ENCODE measurements at places on chromosomes 5 and 9.

GRCh38 chr5:11459716-11460115 is 444.5 kb downstream of the CTNND2 start:
- DNase-seq: no peak

GRCh38 chr9:131122158-131122557 is 3.2 kb upstream of the NUP214 start:
- DNase-seq: no peak

GRCh38 chr9:93810028-93810971 is 144.9 kb downstream of the BARX1 start:
- no peak for DNase-seq

DNA sequence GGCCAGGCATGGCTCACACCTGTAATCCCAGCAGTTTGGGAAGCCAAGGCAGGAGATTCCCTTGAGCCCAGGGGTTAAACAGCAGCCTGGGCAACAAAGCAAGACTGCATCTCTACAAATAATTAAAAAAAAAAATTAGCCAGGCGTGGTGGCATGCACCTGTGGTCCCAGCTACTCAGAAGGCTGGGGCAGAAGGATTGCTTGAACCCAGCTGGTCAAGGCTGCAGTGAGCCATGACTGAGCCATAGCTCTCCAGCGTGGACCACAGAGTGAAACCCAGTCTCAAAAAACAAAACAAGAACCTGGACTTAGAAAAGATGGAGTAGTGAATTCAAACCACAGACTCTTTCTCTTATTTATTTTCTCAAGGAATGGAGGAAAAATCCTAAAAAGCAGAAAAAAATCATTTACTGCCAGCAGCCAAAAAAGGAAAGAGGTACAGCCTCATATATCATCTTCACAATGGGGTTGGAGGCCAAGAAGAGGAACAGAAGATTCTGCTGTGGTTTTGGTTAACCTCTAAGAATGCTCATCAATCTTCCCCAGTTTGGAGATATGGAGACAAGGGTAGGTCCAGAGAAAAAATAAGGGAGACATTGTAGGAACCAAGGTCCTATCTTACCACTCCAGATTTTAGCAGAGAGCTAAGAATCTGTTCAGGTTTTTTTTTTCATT is 40.0 kb upstream of the MYO10 start:
- no peak for DNase-seq

- no peak for DNase-seq
Observed at GRCh38 chr9:130911254-130912049, 14.8 kb upstream of the QRFP start.

- no peak for DNase-seq
Observed at GRCh38 chr9:129459547-129460322, 161.2 kb downstream of the C9orf50 start.

- DNase-seq: no peak
Observed at GRCh38 chr5:115920171-115920725, 42.0 kb upstream of the LVRN start.

DNA sequence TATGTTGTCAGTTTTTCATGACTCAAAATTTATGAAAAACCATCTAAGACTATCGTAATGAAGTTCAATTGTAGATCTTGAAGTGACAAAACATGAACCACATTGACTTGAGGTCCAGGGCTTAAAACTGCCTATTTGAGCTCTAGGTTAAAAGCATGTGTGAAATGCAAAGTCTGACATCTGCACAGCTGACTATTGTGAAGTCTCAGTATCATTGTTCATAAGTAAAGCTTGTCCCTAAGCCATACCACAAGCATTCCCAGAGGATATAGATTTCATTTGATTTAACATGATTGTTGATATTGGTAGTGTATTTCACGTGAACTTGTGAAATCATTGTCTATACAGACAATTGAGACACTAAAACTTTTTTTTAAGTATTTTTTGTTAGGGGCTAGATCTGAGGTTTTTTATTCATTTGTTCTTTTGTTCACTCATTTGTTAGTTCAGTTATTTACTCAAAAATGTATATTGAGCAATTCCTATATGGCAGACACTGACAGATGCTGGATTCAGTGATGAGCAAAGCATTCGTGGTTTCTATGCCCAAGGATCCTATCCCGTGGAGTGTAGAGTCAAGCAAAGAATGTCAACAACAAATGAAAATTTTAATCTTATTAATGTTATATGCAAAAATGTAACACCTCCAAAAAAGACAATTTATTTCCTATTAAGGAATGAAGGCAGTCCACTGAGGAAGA is 485.2 kb downstream of the RAB3C start:
- no peak for DNase-seq

DNA sequence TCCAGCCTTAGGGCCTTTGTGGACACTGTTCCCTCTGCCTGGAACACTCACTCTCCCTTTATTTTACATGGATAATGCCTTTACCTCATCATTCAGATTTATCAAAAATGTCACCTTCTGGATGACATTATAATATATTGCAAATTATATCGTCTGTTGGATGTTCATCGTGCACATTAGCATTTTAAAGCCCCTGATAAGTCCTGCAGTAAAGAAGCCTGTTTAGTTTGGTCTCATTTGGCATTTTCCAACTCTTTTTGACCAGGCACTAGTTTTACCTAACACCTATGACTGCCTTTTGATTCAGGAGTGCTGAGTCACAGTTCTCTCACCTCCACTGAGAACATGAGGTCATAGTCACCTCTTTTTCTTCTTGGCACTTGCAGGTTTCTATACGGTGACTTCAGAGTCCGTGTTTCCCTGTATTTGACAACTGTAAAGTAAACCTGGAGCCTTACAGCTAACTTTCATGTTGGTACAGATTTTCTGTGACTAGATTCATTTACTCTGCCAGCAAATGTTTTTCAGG is 57.7 kb upstream of the STC2 start:
- no peak for DNase-seq

- no peak for DNase-seq
Observed at GRCh38 chr9:92094655-92095054, 20.6 kb downstream of the SPTLC1 start.

GRCh38 chr5:178797546-178798440 is 62.0 kb upstream of the ZNF354B start:
- no peak for DNase-seq

DNA sequence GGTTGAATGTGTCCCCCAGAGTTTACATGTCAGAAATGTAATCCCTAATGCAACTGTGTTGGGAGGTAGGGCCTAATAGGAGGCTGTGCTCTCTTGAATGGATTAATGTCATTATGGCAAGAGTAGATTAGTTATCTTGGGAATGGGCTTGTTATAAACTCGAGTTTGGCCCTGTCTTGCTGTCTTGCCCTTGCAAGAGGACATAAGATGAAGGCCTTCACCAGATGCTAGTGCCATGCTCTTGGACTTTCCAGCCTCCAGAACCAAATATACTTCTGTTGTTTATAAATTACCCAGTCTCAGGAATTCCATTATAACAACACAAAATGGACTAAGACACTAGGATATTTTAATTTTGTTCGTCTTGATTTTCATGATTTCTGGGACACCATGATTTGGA is 5.4 kb downstream of the PIK3R1 start:
- no peak for DNase-seq

- DNase-seq: no peak
Observed at GRCh38 chr9:93830606-93831005, 124.5 kb downstream of the BARX1 start.

DNA sequence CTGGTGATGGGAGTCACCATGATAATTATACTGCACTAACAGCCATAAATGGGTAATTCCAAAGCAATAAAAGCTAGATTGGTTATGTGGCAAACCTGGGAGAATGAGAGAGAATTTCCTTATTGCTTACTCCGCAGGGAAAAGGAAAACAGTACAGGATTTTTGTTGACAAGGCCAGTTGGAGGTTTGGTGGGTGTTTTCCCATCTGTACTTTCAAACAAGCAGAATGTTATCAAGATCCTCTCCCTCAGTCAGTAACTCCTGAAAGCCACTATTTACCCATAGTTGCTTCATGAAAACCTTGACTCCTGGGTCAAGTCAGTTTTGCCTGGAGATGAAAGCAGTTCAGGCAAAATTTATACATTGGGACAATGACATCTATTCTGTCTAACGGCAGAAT is 26.4 kb downstream of the IL9 start:
- DNase-seq: no peak

GRCh38 chr5:173035904-173036707 is 20.0 kb upstream of the CREBRF start:
- DNase-seq: no peak

DNA sequence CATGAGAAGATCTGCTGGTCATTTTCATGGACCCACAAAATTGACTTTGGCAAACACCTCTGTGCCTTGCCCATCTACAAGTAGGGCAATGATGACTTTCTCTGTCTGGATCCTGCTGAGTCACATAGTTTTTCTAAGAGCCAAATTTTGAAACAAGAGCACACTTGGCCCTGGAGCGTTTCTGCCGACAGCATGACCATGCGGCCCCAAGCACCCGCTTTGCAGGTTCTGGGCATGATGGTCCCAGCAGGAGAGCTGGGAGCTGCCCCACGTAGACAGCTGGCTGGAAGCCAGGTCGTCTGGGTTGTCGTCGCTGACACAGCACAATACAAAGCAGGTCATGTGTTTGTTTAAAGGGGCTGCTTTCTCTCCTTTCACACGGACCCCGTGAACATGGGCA is 159.8 kb downstream of the SYK start:
- no peak for DNase-seq

GRCh38 chr9:76561900-76562299 is 102.9 kb downstream of the GCNT1 start:
- DNase-seq: no peak

DNA sequence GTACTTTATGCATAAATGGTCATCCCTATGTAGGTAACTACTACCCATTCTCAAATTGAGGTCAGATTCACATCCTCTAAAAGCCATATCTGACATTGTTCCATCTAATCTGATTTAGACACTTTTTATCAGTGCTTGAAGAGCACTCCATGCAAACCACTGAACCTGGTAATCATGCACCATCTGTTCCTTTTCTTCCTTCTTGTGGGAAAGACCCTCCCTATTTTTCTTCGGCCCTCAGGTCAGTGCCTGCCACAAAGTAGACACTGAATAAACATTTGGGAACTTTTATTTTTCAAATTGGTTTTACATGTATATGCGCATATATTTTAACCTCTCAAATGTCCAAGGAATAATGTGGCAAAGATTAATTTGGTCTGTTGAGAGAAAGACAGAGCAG is 26.0 kb upstream of the PDE4D start:
- DNase-seq: no peak

GRCh38 chr5:171419688-171420430 is 412 bp downstream of the FGF18 start:
- peak; percentile 30 for DNase-seq

- DNase-seq: no peak
Observed at GRCh38 chr5:76602094-76602726, 21.0 kb downstream of the F2RL2 start.

GRCh38 chr5:9009931-9010651 is 535.8 kb downstream of the SEMA5A start:
- DNase-seq: no peak

GRCh38 chr9:133478851-133479711 is at the start of gene SLC2A6:
Gene SLC2A6, minus strand, starts transcription at chr9:133479099. Its CDS starts 40 bp downstream, at chr9:133479059.
- peak; percentile 73 for DNase-seq

DNA sequence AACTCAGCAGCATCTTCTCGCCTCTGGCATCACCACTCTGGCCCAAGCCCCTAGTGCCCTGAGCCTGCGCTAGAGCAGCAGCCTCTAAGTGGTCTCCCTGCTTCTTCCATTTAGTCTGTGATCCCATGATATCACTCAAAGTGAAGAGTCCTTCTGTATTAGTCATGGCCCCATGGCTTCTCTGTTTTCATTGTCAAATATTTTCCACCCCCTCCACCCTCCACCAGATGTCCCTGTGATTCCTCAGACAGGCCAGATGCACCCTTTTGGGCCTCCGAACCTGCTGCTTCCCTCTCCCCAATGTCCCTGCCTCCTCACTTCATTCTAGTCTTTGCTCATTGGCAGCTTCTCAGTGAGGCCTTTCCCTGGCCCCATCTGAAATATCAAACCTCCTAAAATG is 299.2 kb downstream of the SPOCK1 start:
- no peak for DNase-seq

DNA sequence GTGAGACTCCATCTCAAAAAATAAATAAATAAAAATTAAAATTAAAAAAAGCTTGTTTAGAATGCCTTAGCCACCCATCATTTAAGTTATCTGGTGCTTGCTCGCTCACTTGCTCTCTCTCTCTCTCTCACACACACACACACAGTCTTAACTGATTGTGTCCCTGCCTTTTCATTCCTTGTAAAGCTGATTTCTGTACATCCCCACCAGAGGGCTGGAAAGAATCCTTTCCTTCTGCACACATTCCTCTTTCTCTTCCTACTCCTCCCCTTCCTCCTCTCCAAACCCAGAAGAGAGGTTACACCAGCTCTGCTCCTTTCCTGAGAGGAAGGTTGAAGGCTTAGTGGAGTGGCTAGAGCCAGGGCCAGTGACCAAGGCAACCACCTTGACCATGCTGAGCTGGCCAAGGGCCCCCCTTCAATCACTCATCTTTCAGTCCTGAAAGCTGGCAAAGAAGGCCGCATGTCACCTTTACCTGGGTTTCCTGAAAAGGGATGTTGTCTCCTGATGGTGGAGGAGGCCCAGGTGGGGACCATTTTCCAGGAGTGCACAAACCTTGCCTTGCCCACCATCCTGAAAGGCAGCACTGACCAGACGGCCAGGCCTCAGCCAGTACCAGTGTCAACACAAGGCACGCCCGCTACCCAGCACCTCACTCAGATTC is 25.6 kb downstream of the STK10 start:
- no peak for DNase-seq

DNA sequence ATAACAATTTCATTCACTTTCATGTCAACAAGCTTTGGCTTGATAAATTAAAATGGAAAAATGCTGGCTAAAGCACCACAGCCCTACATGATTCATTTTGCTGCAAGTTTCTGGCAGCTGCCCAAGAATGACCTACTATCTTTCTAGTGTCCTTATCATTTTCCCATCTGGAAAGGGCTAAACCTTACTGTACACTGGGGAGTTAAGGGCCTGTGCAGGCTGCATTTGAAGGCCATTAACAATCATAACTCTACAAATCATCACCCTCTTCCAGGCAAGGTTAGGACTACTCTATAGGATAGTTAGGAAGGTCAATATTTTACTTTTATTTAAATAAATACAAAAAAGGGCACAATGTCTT is 579.7 kb upstream of the ZNF608 start:
- DNase-seq: no peak

DNA sequence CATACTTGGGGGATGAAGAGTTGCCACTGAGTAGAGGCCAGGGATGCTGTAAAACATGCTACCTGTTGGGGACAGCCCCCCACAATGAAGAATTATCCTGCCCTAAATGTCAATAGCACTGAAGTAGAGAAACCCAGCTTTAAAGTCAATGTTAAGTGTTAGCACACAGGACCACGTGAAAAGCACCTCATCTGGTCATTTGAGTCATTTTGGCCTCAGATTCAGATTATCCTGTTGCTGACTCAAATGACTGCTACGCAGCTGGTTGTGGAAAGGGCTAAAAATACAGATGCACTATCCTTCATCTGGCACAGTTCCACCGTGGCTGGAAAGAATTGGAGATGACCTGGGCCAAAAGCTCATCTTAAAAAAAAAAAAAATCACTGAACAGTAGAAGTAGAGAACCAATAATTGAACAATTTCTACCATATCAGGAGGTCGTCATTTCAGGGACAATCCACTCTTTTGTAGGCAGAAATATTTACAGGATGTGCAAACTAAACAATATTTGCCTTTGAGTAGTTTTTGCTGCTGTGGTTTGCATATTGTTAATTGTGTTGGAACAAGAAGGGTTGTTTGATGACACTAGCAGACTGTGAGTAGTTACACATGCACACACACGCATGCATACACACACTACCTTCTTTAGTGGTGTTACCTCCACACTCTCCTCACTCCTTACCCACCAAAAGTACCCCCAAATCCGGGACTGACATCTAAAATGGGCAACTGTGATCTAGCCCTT is 195.3 kb upstream of the KLF9 start:
- no peak for DNase-seq

- DNase-seq: no peak
Observed at GRCh38 chr9:6198251-6198650, 17.4 kb upstream of the IL33 start.
